ENCODE measurements at places on chromosomes 11 and 22.

GRCh38 chr11:6755303-6755952 is 16.3 kb downstream of the OR2AG2 start:
- no peaks in the 10 kb centered on the region for H3K4me1 ChIP-seq
- H3K4me3 ChIP-seq, result no peak overlapping the region
- no peaks in the 10 kb centered on the region for H3K27me3 ChIP-seq

DNA sequence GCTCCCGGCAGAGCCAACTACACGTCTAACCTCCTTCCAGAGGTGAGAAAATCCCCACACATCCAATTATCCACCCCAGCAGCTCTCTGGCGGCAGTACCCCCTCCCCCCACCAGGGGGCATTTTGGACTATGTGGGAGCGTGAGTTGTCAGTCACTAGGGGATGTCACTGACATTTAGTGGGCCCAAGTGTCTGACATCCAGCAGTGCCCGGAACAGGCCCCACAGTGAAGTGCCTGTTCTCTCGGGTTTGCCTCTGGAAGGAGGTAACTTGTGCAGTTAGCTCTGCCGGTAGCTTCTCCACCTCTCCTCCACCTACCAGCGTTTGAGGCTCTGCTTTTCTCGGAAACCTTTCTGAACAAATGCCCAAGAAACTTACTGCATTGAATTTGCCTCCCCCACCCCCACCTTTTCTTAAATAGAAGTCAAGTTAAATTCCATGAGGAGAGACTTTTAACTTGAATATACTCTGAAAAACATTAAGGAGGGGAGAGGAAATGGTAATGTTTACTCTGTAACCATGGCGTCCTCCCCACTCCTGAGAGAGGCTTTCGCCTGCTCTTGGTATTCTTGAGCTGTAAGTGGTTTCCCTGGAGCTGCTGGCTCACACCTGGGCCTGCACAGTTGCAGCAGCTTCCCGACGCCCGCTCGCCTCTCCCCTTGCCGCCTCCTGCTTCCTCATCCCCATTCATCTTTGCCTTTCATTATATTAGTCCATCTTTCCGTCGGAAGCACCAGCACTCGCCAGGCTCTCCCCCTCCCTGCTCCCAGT is 112.8 kb downstream of the WNT7B start:
- H3K4me1 ChIP-seq, result no peaks in the 10 kb centered on the region
- H3K36me3 ChIP-seq, result no peaks in the 10 kb centered on the region
- H3K27me3 ChIP-seq, result peaks cover 25% of the 10 kb centered on the region

DNA sequence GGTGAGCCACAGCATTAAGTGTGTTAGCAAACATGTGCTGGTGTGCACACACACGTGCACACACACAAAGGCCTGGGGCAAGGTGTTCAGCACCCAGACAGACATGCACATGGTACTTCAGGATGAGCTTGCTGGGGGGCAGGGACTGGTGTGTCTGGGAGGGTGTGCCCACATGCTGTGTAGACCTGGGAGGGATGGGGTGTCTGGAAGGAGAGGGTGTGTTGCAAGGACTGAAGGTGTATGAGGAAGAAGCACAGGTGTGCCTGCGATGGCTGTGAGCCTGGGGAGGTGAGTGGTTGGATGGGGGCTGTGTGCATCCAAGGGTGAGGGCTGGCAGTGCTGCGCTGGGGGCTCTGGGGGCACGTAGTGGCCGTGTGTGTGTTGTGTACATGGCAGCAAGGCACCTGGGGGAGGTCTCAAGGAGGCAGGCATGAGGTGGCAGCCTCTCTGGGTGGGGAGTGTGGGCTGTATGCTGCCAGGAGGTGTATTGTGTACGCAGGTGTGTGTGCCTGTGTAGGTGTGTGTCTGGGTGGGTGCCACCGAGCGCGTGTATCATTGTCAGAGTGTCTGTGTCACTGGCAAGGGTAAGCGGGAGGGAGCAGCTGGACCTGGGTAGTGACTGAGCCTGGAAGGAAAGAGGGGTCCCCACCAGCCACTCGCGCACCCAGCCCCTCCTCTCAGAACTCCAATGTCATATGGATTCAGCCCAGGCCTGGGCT is 2.2 kb downstream of the NRXN2 start:
- H3K27ac ChIP-seq, result no peak overlapping the region
- no peaks in the 10 kb centered on the region for H3K4me1 ChIP-seq
- H3K4me3 ChIP-seq, result no peak overlapping the region
- peaks cover 6% of the 10 kb centered on the region for H3K27me3 ChIP-seq

- no peaks in the 10 kb centered on the region for H3K27me3 ChIP-seq
- no peaks in the 10 kb centered on the region for H3K36me3 ChIP-seq
- no peak overlapping the region for H3K27ac ChIP-seq
- H3K4me1 ChIP-seq, result no peaks in the 10 kb centered on the region
Measured at GRCh38 chr22:45564349-45565030, 61.8 kb downstream of the FBLN1 start.

- no peaks in the 10 kb centered on the region for H3K36me3 ChIP-seq
- no peak overlapping the region for H3K4me3 ChIP-seq
- no peak overlapping the region for H3K27ac ChIP-seq
Measured at GRCh38 chr11:7016011-7016410, 4.1 kb downstream of the ZNF214 start.

- no peaks in the 10 kb centered on the region for H3K36me3 ChIP-seq
- H3K4me3 ChIP-seq, result no peak overlapping the region
- no peak overlapping the region for H3K27ac ChIP-seq
- DNase-seq, result no peak
- H3K4me1 ChIP-seq, result no peaks in the 10 kb centered on the region
Measured at GRCh38 chr11:133843454-133843987, 1.8 kb downstream of the SPATA19 start.

GRCh38 chr11:115961159-115962003 is 457.2 kb upstream of the CADM1 start:
- H3K27me3 ChIP-seq, result no peaks in the 10 kb centered on the region
- peaks cover 4% of the 10 kb centered on the region for H3K4me1 ChIP-seq
- no peaks in the 10 kb centered on the region for H3K36me3 ChIP-seq

GRCh38 chr11:86577644-86578636 is 94.5 kb downstream of the ME3 start:
- H3K4me1 ChIP-seq, result peaks cover 5% of the 10 kb centered on the region
- no peaks in the 10 kb centered on the region for H3K27me3 ChIP-seq
- no peak overlapping the region for H3K4me3 ChIP-seq
- H3K36me3 ChIP-seq, result no peaks in the 10 kb centered on the region
- H3K27ac ChIP-seq, result no peak overlapping the region

DNA sequence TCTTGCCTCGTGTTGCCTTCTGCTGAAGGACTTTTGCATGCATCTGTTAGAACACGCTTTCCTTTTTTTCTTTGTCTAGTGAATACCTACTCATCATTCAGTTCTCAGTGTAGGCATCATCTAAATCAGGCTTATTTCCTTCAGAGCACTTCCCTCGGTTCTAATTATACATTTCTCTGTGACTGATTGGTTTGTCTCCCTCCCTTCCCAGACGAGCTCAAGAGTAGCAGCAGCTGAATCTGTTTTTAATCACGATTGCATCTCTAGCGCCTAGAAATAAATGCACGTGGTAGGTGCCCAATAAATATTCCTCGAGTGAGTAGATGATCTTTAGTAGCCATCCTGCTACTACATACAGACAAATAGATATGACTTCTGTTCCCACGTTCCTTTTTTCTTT is 6.3 kb downstream of the CEP164 start:
- no peaks in the 10 kb centered on the region for H3K4me1 ChIP-seq
- H3K4me3 ChIP-seq, result no peak overlapping the region
- DNase-seq, result no peak
- no peaks in the 10 kb centered on the region for H3K36me3 ChIP-seq
- no peak overlapping the region for H3K27ac ChIP-seq

GRCh38 chr11:80843266-80843974 is 1402.6 kb upstream of the TENM4 start:
- H3K36me3 ChIP-seq, result no peaks in the 10 kb centered on the region
- H3K4me3 ChIP-seq, result no peak overlapping the region
- no peak for DNase-seq
- H3K4me1 ChIP-seq, result no peaks in the 10 kb centered on the region
- no peak overlapping the region for H3K27ac ChIP-seq

- H3K4me1 ChIP-seq, result no peaks in the 10 kb centered on the region
- H3K27me3 ChIP-seq, result no peaks in the 10 kb centered on the region
- DNase-seq, result no peak
- H3K27ac ChIP-seq, result no peak overlapping the region
Measured at GRCh38 chr22:50281957-50282356, 11.8 kb upstream of the MAPK11 start.

GRCh38 chr11:76234416-76235232 is 28.3 kb upstream of the WNT11 start:
- no peaks in the 10 kb centered on the region for H3K27me3 ChIP-seq
- no peak overlapping the region for H3K27ac ChIP-seq
- H3K36me3 ChIP-seq, result no peaks in the 10 kb centered on the region
- no peaks in the 10 kb centered on the region for H3K4me1 ChIP-seq

GRCh38 chr22:30327864-30328345 is 1.2 kb upstream of the TBC1D10A start:
- H3K27ac ChIP-seq, result no peak overlapping the region
- no peak overlapping the region for H3K4me3 ChIP-seq
- no peaks in the 10 kb centered on the region for H3K27me3 ChIP-seq
- H3K36me3 ChIP-seq, result no peaks in the 10 kb centered on the region

GRCh38 chr22:38467904-38468442 is at the start of gene KDELR3:
Gene KDELR3 (plus strand): TSS chr22:38468096. CDS start chr22:38468234, 138 bp downstream.
- no peaks in the 10 kb centered on the region for H3K4me1 ChIP-seq
- no peak for DNase-seq
- no peak within 1 kb of the TSS for H3K27ac ChIP-seq

GRCh38 chr22:26484360-26484706 is 656 bp downstream of the SRRD start:
- no peaks in the 10 kb centered on the region for H3K27me3 ChIP-seq
- DNase-seq, result no peak
- no peak overlapping the region for H3K27ac ChIP-seq

Data from mesendoderm (in vitro differentiated cells).